ENCODE measurements at places on chromosomes 5 and 9. TPM values are rescaled to one million over a fixed set of nuclear protein-coding genes. Genes with fewer than 3 reads are reported as not detected.
A peak's percentile ranks its signal among the peaks of the same experiment; 100 is the strongest.

DNA sequence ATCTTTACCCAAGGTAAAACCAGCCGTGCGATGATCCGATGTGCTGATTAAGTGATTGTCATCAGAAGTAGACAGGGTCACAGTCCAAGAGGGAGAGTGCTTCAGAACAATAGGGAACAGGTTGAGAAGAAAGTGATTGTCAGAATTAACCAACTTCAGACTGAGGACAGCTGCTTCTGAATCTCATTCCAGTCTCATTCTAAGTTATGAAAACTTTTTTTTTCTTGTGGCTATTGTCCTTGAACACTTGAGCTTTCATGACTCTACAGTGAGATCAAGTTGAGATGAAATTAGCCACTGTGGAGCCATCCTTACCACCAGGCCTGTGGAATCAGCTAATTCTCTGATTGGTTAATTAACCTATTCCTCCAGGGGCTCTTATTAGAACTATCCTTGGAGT lies 159.9 kb upstream of the WWC1 start:
- peak; percentile 2 for DNase-seq

DNA sequence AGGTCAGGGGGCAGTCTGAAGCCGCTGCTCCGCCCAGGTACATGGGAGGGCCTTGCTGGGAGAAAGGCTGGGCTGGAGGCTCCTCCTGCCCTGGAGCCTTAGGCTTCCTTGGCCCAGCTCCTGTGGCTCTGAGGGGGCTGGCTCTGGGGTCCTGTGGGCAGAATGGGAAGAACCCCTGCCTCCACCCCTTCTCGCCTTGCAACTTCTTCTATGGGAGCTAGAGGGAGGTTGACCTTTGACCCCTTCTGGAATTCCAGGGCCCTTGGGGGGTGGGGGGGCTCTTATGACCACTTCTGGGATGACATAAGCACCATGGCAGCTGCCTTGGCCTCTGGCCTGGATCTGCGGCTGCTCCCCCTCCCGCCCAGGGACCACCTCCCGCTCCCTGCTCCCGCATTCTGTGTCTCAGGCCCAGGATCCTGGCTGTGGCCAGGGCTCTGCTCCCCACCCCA lies 32.2 kb downstream of the IER5L start:
- DNase-seq: peak; percentile 93

- DNase-seq: peak; percentile 31
Observed at GRCh38 chr5:54404568-54404967, 50.9 kb upstream of the HSPB3 start.

DNA sequence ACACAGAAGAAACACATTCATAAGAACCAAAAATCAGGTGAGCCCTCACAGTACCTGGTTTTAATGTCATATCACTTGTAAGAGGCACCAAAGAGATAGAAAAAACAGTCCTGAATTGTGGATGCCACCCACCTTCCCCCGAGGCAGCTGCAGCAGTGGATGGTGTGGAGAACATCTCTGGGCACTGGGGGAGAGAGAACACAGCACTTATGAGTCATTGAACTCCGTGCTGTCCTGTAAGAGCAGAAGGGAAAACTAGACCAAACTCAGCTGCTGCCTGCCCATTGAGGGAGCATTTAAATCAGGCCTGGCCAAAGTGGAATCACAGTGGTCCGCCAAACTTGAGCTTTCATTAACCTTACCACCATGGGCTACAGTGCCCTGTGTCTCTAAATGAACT lies 296.2 kb downstream of the SPATA31D1 start:
- DNase-seq: peak; percentile 15

DNA sequence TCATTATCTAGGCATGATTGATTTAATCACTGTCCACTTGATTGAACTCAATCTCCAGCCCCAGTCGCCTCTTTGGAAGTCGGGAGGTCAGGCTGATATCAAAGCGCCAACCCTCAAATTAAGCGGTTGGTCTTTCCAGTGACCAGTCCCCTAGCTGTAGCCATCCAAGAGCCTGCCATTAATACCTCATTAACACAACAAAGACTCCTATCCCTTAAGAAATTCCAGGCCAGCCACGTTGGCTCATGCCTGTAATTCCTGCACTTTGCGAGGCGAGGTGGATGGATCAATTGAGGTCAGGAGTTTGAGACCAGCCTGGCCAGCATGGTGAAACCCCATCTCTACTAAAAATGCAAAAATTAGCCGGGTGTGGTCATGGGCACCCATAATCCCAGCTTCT lies 27.4 kb upstream of the GCNT1 start:
- no peak for DNase-seq

- DNase-seq: no peak
Observed at GRCh38 chr9:31445960-31446359, 938.5 kb upstream of the ACO1 start.

GRCh38 chr9:126162611-126163381 lies 163.8 kb upstream of the MVB12B start:
- no peak for DNase-seq

MARCOL gene
- not detected for total RNA-seq

MAMDC4 gene
- 3.4 TPM for total RNA-seq

DPP7 gene
- total RNA-seq: 132 TPM

GRCh38 chr5:40672425-40672824 lies 7.3 kb upstream of the PTGER4 start:
- no peak for DNase-seq

DNA sequence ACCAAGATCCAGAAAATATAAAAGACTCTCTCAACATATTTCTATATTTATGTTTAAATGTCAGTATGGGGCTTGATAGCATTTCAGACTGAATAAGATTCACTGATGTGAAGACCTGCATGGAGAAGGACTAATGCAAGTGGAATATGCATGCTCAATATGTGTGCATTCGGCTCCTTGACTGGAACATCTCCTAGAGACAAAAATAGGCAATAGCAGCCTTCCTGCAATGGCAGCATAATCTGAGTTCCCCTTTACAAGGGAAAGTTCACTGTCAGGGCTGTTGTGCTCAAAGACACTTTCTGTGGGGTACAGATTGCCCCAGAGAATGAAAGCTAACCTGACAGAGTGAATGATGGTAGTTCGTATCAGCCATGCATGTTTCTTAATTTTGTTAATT lies 42.4 kb downstream of the STARD4 start:
- no peak for DNase-seq

SLIT3 gene
- total RNA-seq: not detected

DNA sequence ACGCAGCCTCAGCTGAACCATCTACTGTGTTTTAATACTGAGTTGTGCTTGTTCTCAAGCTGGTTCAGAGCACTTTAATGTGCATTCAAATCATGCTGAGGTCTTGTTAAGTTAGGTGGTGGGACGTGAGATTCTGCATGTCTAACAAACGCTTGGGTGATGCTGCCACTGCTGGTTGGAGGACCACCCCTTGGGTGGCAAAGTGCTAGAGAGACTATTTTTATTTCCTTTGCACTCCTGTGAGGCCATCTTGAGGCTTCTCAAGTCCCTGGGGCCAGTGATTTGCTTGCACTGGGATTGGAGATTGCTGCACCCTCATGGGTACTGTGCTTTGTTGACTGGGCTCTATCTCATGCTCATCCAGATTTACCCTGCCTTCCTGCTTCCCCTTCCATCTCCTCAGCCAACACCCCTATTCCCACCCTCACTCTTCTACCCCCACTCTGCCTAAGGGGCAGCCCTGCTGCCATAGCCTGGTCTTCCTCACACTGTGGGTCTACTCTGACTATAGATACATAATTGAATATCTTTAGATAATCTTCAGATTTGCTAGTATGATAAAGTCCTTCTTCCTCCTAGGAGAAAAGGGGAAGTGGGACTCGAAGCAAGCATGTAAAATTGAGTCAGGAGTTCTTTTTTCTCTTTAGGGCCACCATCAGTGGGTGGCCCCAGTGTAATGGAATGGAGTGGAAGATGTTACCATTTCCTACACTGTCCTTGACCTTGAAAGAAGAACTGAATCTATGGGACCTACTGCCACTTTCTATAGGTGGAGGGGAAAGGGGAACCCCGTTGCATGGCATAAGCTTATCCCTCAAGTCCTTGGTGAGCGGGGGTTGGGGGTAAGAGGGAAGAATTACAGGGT lies 45.1 kb upstream of the SUB1 start:
- DNase-seq: no peak

GRCh38 chr5:956941-957747 lies 51.5 kb upstream of the NKD2 start:
- DNase-seq: peak; percentile 99

GRCh38 chr5:139895647-139896046 lies 100.0 kb downstream of the PSD2 start:
- peak; percentile 9 for DNase-seq

DNA sequence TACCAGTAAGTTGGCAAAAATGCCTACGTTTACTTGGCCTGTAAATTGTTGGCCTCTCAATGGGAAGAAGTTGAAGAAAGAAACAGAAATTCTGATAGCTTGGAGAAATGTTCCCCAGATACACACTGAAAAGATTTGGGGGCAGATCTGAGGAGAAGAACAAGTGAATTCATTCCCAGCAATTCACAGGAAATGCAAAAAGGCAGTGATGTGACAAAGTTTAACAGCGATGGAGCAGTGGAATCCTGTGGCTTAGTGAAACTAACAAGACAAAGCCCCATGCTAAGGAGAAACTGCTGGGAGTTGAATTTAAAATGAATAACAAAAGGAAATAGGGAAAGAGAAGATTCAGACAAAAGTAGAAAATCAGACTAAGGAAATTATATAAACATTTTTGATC lies 213.2 kb upstream of the EDIL3 start:
- no peak for DNase-seq

PALM2AKAP2 gene
- 26.6 TPM for total RNA-seq

- no peak for DNase-seq
Observed at GRCh38 chr5:45623832-45624231, 72.3 kb downstream of the HCN1 start.

DNA sequence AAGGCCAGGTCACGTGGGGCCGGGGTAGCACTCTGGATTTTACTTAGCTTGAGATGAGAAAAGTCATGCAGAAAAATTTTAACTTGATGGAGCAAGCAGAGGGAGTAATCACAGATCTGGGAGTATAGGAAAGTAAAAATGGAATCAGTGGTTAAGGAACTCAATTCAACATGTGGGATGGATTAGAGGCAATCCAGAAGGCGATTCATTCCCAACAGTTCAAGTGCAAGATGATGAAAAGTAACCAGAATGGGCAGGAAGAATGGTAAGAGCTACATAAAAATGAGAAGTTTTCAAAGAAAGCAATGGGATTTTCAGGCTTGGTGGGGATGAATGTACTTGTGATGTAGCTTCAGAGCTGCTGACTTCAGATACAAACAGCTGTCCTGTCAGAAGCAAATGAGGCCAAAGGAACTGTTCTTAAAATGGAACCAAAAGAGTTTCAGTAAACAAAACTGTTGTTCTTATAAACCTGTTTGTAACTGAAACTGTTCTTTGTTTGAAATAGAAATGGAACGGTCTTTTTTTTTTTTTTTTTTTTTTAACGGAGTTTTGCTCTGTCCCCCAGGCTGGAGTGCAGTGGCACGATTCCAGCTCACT lies 5.6 kb upstream of the SEC24A start:
- peak; percentile 13 for DNase-seq

TMEM174 gene
- total RNA-seq: not detected

GRCh38 chr5:40578501-40579451 lies 100.9 kb upstream of the PTGER4 start:
- no peak for DNase-seq

GRCh38 chr9:31183866-31184265 lies 1200.6 kb upstream of the ACO1 start:
- no peak for DNase-seq

PCDHGB5 gene
- 1.4 TPM for total RNA-seq

DNA sequence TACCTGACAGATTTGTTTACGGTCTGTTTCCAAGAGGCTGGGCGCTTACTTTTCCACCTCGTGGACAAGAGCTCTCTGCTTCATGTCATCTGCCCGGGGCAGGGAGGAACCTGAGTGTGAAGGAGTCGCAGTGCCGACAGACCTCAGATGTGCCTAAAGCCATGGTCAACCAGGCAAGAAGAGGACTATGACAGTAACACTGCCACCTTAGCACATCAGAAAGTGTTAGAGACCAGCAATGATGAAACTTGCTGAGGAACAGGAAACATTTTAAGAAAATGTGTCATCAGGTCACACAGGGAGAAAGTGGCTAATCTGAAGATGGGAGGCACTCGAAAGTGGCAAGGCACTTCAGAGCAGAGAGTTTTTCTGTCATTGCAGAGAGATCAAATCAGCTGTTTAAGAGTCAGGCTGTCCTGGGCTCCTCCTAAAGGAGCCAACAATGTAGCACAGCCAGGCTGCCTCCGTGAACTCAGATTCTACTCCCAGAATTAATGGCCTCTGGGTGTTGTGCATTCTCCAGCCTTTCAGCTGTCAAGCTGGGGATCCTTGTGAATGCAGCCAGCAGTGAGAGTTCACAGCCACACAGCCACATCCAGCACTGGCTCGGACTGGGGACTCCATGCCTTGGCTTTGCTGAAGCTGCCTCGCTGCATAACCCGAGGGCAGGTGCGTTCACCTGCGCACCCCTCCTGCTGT lies 94.6 kb downstream of the RAPGEF1 start:
- peak; percentile 92 for DNase-seq

CD180 gene
- not detected for total RNA-seq

GRCh38 chr5:63205976-63206375 lies 627.4 kb downstream of the LRRC70 start:
- DNase-seq: no peak

DNA sequence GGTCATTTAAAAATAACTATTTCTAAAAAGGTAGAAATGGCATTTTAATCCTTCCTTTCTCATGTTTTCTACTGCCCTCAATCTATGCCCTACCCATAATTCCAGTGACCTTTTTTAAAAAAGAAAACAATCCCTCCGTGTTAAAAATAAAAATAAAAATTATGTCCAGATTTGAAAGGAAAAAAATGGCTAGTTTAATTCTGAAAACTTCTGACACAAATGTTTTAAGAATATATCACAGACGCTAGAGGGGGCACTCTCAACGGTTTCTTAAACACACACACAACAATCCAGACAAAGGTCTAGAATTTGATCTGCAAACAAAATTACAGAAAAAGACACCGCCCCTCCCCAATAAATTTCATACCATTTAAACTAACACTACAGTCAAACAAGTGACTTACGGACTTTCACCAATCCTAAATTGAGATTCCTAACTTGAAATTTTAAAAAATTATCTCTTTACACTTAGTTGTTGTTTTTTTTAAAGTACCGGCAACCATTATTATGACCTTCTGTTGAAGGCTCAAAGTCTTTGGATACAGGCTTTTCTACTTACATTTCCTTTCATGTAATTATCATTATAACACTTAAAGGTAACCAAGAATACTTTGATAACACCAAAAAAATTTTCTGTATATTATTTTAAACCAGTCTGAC lies 38.2 kb downstream of the CLINT1 start:
- peak; percentile 54 for DNase-seq

MEGF10 gene
- 193 TPM for total RNA-seq

DNA sequence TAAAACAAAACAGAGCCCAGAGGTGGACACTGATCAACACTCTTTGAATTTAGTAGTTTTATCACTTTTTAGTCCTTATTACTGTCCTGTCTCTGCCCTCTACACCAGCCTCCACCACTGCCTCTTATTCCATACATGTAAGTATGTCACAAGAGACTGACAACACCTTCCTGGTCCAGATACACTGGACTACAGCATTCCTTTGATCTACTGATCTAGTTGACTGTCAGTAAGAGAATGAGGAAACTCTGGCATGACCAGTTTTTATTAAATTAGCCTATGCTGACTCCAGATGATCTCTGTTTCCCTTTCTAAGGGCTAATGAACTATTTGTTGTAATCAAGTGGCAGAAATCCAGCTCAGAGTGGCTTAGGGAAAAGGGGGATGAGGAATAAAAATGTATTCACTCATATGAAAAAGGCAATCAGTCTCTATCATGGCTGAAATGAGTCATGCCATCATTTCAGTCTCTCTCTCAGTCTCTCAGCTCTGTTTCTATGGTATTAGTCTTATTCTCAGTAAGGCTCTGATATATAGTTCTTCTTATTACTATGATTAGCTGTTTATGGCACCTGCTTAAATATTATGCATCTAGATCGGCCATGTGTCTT lies 5.5 kb downstream of the ARHGEF37 start:
- DNase-seq: no peak

GRCh38 chr5:8634219-8634618 lies 765.3 kb downstream of the MTRR start:
- DNase-seq: no peak
